ENCODE measurements at places on chromosomes 4 and X. TPM values are rescaled to one million over a fixed set of nuclear protein-coding genes. Genes with fewer than 3 reads are reported as not detected.

The TNMD gene
- 0.36 TPM for total RNA-seq

The CCSER1 gene
- 9.5 TPM for total RNA-seq

The SMPX gene
- total RNA-seq, result 1.0 TPM

DNA sequence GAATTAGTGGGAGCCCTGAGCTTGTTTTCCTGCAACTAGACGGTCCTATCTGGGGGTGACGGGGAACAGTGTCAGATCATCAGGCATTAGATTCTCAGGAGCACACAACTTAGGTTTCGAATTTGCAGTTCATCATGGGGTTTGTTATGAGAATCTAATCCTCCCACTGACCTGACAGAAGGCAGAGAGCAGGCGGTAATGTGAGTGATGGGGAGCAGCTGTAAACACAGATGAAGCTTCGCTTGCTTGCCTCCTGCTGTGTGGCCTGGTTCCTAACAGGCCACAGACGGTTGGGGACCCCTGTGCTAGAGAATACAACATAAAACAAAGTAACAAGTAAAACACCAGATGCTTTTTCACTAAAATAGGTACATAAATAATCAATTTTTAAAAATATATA, 86.2 kb upstream of the BLTP1 start:
- no peak for DNase-seq

DNA sequence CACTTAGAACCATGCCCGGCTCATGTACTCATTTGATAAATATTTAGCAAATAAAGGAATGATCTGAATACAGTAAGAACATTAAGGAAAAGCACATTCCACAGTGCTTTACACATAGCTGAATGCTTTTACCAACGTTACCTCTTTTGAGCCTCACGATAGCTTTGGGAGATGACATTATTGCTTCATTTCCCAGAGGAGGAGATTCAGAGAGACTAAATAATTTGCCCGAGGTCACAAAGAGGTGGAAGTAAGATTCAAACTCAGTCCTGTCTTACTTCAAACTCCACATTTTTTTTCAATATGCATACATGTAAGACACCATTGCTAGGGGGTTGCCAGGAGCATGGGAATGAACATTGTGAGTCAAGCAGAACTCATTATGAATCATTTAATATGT, 538.5 kb downstream of the BCOR start:
- no peak for DNase-seq

DNA sequence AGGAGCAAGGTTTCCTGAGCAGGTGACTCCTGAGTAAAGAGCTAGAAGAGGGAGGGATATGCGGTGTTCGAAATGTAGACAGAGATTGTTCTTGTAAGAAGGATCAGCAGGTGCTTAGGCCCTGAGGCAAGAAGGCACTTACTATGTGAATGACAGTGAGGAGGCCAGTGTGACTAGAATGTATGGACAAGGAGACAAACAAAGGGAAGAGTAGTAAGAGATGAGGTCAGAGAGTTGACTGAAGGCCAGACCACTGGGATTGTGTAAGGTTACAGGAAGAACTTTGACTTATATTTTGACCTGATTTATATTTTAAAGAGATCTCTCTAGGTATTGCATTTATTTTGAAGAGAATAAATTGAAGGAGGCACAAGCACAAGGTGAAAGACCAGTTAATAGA, 118.4 kb upstream of the ENPEP start:
- DNase-seq, result no peak
